Peyer's patch (tissue), 4 donors: ENCODE measurements at places on chromosomes 2 and 18. TPM values are rescaled to one million over a fixed set of nuclear protein-coding genes. Genes with fewer than 3 reads are reported as not detected.

DNA sequence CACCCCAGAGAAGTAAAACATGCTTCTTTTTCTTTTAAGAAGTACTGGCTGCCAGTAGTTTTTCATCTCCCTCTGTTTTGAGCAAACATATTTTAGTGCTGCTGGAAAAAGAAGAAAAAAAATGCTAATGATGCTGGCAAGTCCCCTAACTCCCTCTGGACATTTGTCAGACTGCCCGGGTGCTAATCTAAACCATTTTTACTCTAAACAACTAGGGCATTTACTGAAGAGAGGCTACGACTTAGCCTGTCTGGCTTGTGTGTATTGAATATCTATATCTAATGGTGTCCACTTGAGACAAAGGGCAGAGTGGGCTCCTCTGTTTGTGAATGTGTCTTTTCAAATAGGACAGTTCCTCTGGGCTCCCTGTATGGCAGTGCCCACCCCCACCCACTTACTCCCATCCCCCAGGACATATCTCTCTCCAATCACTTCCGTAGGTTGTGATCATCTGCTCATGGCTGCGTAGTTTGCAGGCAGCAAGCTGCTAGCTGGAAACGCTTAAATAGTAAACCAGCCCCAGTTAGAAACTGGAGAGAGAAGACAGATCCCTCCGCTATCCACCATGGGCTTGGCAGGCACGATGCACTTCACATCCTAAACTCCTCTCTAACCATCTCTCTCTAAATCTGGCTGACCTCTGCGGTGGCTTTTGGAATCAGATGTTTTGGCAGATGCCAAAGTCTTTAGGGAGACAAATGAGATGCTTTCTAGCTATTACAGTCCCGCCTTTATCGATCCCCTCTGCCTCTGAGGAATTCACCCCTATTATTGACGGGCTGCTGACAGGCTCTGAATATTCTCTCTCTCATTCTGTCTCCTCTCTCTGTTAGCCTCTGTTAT lies 58.3 kb downstream of the DOCK10 start:
- no peak for DNase-seq
- H3K4me3 ChIP-seq = peak overlapping the region; percentile 25
- peaks cover 12% of the 10 kb centered on the region for H3K4me1 ChIP-seq
- no peaks in the 10 kb centered on the region for H3K27me3 ChIP-seq
- H3K36me3 ChIP-seq = no peaks in the 10 kb centered on the region

- H3K4me3 ChIP-seq = no peak overlapping the region
- H3K4me1 ChIP-seq = no peaks in the 10 kb centered on the region
- H3K27me3 ChIP-seq = no peaks in the 10 kb centered on the region
- H3K27ac ChIP-seq = no peak overlapping the region
- no peak for DNase-seq
These were observed 127.2 kb upstream of the SP5 start for GRCh38 chr2:170587922-170588321.

DNA sequence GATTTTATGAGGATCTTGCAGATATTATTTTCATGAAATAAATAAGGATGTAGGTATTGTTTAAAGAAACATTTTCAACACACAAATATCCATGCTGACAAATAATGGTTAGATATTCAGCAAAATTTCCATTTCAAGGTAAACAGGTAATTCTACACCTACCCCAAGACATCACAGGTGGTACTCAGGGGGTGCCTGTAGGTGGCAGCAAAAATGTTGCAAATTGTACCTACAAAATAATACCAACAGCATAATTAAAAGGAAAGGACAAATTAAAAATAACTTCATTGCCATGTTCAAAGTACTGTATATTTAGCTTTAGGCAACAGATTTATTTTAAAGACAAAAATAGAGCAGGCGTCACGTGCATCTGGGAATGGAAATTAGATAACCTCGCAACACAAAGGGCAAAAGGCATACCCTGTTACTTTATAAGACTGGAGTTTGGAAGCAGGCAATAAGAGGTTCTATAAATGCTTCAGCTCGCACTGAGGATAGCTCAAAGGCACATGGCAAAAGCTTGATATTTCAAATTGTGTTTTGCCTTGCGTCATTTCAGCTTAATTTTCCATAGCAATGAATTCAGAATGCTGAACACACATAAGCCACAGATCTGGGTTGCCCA lies 630.5 kb downstream of the TDRD15 start:
- H3K4me3 ChIP-seq = no peak overlapping the region
- DNase-seq = no peak
- no peaks in the 10 kb centered on the region for H3K36me3 ChIP-seq

Gene SLC38A11
- total RNA-seq = 13.1 TPM

GRCh38 chr2:230208576-230208975 lies 11.2 kb downstream of the SP110 start:
- H3K4me3 ChIP-seq = no peak overlapping the region
- no peak for DNase-seq

Gene RFX8
- total RNA-seq = not detected

- no peak for DNase-seq
- H3K4me3 ChIP-seq = no peak overlapping the region
- H3K27ac ChIP-seq = no peak overlapping the region
- no peaks in the 10 kb centered on the region for H3K27me3 ChIP-seq
These were observed 44.2 kb downstream of the LCLAT1 start for GRCh38 chr2:30491225-30491624.

Gene RIF1
- 20.0 TPM for total RNA-seq

DNA sequence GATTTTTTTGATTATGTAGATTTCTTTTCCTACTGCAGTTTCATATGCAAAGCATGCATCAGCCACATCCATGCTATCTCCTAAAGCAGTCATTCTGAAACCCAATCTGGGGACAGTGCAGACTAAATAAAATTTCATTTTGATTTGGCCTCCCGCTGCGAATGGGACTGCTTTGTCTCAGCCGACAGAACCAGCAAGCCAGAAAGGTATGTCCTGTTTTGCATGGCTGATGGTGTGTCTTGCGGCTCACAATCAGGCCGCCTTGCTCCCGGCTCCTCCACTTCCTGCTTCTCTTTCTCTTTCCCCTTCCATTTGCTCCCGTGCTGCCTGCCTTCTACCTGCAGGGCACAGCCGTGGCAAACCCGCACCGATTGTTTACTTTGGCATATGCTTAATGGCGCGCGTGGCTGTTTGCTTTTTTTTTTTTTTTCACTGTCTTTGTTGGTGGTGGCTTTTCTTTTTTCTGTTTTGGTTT lies 419.6 kb upstream of the POU3F3 start:
- no peaks in the 10 kb centered on the region for H3K4me1 ChIP-seq
- no peaks in the 10 kb centered on the region for H3K36me3 ChIP-seq
- DNase-seq = no peak
- H3K4me3 ChIP-seq = peak overlapping the region; percentile 41
- no peak overlapping the region for H3K27ac ChIP-seq
- H3K27me3 ChIP-seq = no peaks in the 10 kb centered on the region

DNA sequence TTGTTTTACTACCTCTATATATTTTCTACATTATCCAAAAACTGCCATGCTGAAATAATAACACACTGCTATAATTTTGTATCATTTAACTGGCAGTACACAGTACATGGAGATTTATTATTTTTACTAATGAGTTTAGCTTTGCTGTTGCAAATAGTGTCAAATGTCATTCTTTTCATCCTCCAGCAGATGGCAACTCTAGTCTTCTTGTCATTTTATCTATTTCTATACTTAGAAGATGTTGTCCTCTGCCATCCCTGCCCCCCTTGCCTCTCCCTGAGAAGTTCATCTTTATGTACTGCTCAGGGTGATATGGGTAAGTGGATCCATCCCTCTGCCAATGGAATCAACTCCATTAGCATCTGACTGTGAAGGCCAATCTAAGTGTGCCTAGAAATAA lies 21.7 kb upstream of the LRRTM1 start:
- no peak overlapping the region for H3K27ac ChIP-seq
- no peaks in the 10 kb centered on the region for H3K4me1 ChIP-seq
- H3K4me3 ChIP-seq = no peak overlapping the region
- no peaks in the 10 kb centered on the region for H3K36me3 ChIP-seq
- DNase-seq = no peak
- no peaks in the 10 kb centered on the region for H3K27me3 ChIP-seq

GRCh38 chr2:161141033-161141432 lies 19.2 kb upstream of the TANK start:
- no peaks in the 10 kb centered on the region for H3K4me1 ChIP-seq
- H3K27me3 ChIP-seq = no peaks in the 10 kb centered on the region
- H3K36me3 ChIP-seq = no peaks in the 10 kb centered on the region
- H3K27ac ChIP-seq = no peak overlapping the region
- DNase-seq = no peak

- H3K27me3 ChIP-seq = no peaks in the 10 kb centered on the region
- H3K27ac ChIP-seq = no peak overlapping the region
- H3K36me3 ChIP-seq = no peaks in the 10 kb centered on the region
These were observed 203.6 kb upstream of the SPRED2 start for GRCh38 chr2:65636024-65636423.
